ENCODE measurements at places on chromosomes 7 and 10.

- peak; percentile 72 for DNase-seq
Observed at GRCh38 chr10:23702977-23703414, 264.1 kb downstream of the OTUD1 start.

DNA sequence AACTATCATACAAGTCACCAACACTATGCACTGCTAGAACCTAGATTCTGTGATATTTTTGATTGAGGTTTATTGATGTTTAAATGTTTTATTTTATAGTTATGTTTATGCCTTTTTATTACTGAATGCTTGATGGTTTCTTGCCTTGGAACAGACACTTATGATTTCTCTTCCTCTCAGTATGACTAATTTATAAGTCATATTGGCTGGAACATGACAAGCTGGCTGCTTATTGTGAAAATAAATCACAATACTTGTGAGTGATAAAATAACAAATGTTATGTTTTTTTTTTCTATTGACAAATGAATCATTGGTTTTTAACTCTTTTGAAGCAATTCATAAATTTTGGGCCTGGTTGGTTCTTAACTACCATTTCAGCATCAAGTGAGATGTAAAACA lies 142.0 kb upstream of the MALRD1 start:
- no peak for DNase-seq

- peak; percentile 43 for DNase-seq
Observed at GRCh38 chr7:16801111-16801542, 3.7 kb downstream of the AGR2 start.

GRCh38 chr7:22921386-22922086 lies 92.4 kb downstream of the HYCC1 start:
- DNase-seq = no peak

- DNase-seq = no peak
Observed at GRCh38 chr10:104317726-104318299, 20.5 kb downstream of the ITPRIP start.

DNA sequence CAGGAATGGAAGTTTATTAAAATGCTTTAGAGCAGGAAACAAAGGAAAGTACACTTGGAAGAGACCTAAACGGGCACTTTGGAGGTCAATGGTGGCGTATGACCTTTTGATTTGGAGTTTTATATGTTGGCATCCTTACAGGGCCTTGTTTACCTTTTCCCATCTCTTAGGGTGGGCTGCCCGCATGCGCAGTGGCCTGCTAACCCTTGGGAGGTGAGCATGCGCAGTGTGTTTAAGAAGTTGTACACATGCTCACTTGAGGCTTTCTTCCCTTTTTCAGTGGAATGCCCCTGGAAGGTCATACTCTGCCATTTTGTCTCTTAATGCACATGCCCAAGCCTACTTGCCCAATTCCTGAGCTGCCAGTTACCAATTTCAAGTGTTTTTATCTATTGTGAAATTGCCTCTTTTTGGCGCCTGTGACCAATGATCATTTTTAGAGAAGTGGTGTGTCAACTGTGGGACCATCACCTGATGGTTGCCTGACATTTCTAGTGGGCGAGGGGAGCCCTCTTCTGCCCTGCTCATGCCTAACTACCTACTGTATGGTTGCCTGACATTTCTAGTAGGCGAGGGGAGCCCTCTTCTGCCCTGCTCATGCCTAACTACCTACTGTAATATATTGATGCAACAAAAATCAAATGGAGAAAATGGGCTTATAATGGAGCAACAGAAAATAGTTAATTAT lies 138.0 kb downstream of the PPP1R9A start:
- DNase-seq = peak; percentile 19

GRCh38 chr7:158802535-158803366 lies 26.6 kb downstream of the ESYT2 start:
- no peak for DNase-seq

DNA sequence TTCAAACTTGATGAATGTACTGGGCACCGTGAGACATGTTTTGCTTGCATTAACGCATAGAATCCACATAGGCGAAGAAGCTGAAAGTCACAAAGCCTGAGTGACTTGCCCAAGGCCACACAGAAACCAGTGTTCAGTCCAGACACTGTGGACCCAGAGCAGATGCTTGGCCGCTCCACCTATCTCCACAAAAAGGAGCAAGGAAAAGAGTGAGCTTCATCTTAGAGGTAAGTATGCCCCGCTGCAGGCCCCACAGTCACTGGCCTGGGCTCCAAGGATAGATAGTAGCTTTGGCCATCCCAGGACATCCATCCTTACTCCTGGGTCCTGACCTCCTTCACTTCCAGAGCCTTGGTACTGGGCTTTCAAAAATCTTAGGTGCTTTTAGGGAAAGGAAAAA lies 60.1 kb upstream of the SAMD8 start:
- no peak for DNase-seq

- DNase-seq = no peak
Observed at GRCh38 chr7:5421714-5422395, 1.8 kb downstream of the TNRC18 start.

- DNase-seq = no peak
Observed at GRCh38 chr10:14060320-14061070, 270.2 kb downstream of the FRMD4A start.

DNA sequence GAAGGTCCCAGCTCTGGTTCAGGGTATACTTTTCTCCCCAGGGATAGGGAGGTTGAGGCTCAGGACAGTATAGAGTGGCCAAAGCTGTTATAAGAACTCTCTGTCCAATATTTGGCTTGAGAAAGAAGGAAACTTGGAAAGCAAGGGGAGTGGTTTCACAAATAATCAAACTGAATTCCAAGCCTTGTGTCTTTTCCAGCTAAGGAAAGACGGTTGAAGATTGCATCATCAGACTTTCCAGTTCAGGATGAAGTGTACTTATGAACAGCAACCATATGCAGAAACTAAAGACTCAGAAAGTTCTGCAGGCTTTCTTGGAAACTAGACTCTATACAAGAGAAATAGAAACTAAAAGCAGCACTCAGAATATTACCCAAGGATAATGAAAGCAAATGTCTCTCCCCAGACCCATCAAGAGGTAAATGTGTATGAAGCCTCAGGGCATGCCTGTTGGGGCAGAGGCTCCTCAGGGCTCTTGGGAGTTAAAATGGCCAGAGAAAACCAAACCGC lies 46.4 kb downstream of the RAMP3 start:
- DNase-seq = no peak

DNA sequence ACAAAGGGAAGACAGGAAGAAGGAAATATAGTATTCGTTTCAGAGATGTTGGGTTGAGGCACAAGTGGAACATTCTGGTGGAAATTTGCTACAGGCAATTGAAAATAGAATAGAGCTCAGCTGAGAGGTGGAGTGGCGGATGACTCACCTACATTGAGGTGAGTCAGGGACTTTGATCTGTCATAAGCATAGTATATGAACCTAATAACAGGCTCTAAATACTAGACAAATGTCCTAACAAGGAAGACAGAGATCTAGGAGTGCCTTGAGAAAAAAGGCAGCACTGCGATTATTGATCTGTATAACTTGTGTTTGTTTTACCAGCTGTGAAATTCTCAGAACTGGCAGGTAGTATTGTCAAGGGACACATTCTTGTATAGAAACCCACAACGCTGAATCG lies 907 bp upstream of the IFRD1 start:
- peak; percentile 4 for DNase-seq

- no peak for DNase-seq
Observed at GRCh38 chr7:142800088-142800487, 29.3 kb downstream of the PRSS2 start.

GRCh38 chr7:33287738-33288137 lies 158.4 kb downstream of the BBS9 start:
- DNase-seq = no peak

DNA sequence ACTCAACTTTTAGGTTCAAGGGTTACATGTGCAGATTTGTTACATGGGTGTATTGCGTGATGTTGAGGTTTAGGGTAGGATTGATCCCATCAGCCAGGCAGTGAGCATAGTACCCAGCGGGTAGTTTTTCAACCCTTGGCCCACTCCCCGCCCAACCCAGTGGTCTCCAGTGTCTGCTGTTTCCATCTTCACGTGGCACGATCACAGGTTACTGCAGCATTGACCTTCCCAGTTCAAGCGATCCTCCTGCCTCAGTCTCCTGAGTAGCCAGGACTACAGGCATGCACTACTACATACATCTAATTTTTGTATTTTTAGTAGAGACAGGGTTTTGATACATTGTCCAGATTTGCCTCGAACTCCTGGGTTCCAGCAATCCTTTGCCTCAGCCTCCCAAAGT lies 905.7 kb upstream of the ZNF722 start:
- DNase-seq = no peak

DNA sequence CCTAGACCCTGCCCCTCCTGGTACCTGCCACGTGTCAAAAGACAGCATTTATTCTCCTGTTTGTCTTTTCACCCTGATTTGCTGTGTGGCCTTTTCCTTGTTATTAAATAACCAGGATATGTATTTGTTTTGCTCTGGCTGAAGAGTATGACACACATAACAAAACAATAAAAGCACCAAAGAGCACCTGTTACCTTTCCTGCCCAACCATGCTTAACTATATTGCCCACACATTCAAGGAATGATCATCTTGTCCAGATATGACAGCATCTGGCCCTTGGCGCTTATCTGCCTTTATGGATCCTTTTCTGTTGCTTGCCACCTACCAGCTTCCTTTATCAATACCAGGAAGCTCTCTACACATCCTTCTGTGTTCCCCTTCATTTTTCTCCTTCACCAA lies 357.7 kb downstream of the FGFR2 start:
- DNase-seq = no peak

DNA sequence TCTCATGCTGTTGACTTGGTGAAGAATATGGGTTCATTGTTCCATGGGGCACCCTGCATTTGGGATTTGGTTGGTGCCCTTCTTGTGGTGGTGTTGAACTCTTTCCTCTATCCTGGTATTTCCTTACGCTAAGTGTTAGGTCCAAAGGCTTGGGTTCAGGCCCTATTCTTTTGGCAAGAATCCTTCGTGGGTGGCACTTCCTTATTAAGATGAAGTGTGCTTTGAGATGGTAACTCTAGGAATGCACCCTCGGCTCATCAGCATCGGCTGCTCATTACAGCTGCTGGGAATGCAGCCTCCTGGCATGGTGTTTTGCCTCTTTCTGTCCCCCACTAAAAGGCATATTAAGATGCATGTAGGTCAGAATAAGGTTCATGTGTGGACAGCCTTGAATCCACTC lies 380.7 kb downstream of the RPS24 start:
- DNase-seq = no peak

GRCh38 chr10:50991456-50992355 lies 82.6 kb upstream of the PRKG1 start:
- no peak for DNase-seq

DNA sequence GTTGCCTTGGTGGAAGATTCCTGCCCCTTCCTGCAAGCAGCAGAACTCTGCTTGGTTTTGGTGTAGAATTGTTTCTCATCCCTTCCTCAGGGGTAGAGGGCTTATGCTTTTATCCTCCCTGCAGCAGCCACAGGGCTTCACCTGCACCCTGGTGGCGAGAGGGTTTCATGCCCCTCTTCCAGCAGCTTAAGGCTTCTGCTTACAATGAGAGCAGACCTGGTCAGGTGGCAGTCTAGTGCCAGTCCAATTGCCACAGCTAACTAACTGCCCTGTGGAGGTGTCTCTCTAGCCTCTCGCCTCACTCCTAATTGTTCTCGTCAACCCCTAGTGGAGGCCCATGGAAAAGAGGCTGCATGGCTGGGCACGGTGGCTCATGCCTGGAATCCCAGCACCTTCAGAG lies 19.3 kb downstream of the ACBD7 start:
- no peak for DNase-seq

DNA sequence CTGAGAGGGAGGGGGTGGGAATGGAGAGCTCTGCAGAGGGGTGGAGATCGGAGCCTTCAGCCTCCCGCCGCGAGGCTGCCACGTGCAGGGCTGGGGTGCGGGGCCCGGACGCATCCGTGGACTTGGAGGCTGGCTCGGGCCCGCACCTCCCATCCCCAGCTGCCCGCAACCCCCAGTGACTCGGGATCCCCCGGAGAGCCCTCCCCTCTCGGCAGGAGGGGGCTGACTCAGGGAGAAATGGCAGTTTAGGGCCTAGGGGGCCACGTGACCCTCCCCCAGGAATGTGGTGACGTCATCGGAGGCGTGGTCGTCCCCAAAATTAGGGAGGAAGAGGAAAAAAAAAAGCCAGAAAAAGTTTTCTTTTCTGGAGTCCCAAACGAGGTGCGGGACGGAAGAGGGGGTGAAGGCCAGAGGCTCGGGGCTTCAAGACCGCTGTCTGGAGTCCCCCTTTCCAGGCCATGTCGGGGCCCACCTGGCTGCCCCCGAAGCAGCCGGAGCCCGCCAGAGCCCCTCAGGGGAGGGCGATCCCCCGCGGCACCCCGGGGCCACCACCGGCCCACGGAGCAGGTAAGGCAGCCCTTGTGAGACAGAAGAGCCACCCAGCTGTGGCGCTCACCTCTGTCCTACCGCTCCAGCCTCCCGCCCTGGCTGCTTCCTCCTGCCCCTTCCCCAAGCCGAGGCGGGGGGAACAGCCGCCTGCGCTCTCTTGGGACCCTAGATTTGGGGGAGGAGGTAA lies at the start of gene TRIP6:
TRIP6 (plus strand) TSS at position 348 of the 736 bp plus-strand sequence; CDS start at position 459, 111 bp downstream.
- no peak for DNase-seq

DNA sequence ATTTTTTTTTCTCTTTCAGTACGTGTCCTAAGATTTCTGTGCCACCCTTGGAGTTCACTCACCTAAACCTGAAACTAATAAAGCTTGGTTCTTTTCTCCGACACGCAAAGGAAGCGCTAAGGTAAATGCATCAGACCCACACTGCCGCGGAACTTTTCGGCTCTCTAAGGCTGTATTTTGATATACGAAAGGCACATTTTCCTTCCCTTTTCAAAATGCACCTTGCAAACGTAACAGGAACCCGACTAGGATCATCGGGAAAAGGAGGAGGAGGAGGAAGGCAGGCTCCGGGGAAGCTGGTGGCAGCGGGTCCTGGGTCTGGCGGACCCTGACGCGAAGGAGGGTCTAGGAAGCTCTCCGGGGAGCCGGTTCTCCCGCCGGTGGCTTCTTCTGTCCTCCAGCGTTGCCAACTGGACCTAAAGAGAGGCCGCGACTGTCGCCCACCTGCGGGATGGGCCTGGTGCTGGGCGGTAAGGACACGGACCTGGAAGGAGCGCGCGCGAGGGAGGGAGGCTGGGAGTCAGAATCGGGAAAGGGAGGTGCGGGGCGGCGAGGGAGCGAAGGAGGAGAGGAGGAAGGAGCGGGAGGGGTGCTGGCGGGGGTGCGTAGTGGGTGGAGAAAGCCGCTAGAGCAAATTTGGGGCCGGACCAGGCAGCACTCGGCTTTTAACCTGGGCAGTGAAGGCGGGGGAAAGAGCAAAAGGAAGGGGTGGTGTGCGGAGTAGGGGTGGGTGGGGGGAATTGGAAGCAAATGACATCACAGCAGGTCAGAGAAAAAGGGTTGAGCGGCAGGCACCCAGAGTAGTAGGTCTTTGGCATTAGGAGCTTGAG lies at the start of gene CFTR:
CFTR (plus strand) TSS at position 801 of the 830 bp plus-strand sequence. CDS start 70 bp downstream, outside the sequence.
- DNase-seq = no peak

DNA sequence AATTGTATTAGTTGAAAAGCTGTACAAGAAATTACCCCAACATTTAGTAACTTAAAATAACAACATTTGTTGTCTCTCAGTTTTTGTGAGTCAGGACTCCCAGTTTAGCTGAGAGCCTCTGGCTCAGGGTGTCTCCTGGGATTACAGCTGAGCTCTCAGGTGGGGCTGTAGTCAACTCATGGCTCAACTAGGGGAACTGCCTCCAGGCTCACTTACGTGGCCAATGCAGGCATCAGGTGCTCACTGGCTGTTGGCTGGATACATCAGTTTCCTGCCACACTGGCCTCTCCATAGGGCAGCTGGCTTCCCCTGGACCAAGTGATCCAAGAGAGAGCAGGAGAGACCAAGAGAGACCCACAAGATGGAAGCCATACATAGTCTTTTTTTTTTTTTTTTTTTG lies 17.5 kb downstream of the CCNY start:
- peak; percentile 61 for DNase-seq

- no peak for DNase-seq
Observed at GRCh38 chr7:5429857-5430611, 6.4 kb upstream of the TNRC18 start.

GRCh38 chr7:151506901-151507382 lies 12.8 kb downstream of the RHEB start:
- DNase-seq = no peak

All from OCI-LY7 (cell line).